ENCODE measurements at places on chromosomes 11 and 22.
A peak's percentile ranks its signal among the peaks of the same experiment; 100 is the strongest.

DNA sequence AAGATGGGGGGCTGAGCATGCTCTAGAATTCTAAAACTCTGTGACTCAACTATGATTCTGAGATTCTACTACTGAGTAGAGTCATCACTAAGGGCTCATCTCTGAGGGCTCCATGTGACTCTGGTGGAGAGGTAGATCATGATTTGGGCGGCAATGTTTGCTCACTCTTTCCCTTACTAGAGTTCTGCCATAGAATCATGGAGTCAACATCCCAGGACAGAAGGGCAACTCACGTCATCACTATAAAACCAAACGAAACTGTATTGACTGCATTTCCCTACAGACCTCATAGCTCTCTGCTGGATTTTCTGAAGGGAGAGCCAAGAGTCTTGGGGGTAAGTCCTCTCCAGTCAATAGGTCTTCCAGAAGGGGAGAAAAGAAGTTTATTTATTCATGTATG, at the start of gene MS4A14:
MS4A14 (plus strand) TSS at position 78 of the 400 bp plus-strand sequence; CDS start at position 198, 120 bp downstream.
- DNase-seq, result no peak

DNA sequence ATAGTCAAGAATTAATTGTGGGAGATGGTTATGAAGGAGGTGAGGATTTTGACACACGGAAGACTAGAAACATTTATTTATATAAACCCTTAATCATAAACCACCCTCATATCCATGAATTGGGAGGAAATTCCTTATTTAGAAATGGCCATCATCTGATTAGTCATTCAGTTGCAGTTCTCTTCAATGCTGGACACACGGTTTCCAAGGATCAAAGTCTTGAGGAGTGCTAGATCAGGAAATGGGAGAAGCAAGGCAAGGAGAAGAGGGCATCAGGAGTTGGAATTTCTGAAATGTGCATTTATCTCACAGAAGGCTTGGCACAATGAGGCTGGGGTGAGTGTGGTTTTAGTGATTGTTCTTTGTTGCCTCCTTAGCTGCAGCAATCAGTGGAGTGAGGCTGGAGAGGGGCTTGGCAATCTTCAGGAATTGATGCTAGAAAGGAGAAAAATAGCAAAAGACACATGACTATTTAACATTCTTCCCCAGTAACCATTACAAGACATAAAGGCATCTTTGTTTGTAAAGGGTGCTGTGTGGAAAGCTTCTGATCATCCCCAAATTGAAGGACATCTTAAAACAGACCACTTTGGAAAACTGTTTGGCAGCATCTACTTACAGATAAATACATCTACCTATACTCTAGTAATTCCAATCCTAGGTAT, 21.6 kb upstream of the GDPD4 start:
- DNase-seq, result no peak

DNA sequence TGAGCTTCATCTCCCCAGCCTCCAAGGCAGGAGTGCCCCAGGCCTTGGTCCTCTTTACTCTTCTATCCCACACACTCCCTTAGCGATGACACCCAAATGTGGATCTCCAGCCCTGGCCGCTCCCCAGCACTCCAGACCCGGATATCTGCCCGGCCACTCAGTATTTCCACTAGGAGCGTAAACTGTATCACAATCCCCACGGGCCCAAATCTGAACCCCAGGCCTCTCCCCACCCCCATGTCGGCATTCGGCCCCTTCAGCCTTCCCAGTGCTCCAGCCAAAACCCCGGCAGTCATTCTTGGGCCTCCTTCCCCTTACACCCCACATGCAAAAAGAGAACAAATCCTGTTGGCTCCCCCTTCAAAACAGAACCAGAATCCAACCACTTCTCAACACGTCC, 20.8 kb downstream of the WNT11 start:
- peak; percentile 42 for DNase-seq

GRCh38 chr11:119483881-119484371, 61.0 kb upstream of the THY1 start:
- peak; percentile 13 for DNase-seq

- no peak for DNase-seq
Measured at GRCh38 chr11:12871788-12872321, 137.3 kb upstream of the RASSF10 start.

- DNase-seq, result no peak
Measured at GRCh38 chr22:36901411-36902142, 11.9 kb upstream of the CSF2RB start.

- peak; percentile 12 for DNase-seq
Measured at GRCh38 chr11:1228101-1228821, 5.4 kb downstream of the MUC5B start.

DNA sequence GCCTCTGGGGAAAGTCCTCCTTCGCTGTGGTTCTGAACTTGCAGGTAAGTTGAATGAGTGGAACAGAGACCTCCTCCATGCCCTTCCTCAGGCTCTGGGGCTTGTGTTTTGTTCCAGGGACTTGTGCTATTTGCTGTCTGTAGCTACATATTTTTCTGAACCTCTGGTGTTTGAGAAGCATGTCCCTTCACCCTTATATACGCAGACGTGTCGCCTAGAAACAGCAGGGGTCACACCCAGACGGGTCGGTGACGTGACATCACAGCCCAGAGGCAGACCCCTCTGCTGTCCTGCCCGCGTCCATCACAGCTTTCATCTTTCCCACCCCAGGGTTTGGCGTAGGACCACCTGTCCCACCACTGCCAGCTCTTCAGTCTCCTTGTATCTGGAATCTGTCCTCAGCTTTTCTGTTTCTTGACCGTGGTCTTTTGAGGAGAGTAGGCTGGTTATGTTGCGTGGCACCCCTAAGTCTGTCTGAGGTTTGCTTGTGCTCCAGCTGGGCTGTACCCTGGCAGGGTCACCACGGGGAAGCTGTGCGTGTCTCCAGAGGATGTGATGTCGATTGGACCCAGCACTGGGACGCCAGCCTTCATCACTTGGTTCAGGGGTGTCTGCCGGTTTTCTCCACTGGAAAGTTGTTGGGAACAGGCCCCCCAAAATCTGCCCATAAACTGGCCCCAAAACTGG, 13.4 kb upstream of the MUC5B start:
- peak; percentile 4 for DNase-seq

DNA sequence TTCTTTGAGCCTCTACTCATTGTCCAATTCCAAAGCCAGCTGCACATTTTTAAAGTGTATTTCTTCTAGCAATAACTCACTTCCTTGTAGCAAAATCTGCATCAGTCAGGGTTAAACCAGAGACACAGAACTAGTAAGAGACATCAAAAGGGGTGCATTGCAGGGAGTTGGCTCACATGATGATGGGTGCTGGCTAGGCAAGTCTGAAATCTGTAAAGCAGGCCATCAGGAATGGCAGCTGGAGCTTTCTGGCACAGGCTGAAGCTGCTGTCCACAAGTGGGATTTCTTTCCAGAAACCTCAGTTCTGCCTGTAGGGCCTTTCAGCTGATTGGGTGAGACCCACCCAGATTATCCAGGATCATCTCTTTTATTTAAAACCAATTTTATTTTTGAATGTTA, 698.1 kb downstream of the NTM start:
- no peak for DNase-seq

DNA sequence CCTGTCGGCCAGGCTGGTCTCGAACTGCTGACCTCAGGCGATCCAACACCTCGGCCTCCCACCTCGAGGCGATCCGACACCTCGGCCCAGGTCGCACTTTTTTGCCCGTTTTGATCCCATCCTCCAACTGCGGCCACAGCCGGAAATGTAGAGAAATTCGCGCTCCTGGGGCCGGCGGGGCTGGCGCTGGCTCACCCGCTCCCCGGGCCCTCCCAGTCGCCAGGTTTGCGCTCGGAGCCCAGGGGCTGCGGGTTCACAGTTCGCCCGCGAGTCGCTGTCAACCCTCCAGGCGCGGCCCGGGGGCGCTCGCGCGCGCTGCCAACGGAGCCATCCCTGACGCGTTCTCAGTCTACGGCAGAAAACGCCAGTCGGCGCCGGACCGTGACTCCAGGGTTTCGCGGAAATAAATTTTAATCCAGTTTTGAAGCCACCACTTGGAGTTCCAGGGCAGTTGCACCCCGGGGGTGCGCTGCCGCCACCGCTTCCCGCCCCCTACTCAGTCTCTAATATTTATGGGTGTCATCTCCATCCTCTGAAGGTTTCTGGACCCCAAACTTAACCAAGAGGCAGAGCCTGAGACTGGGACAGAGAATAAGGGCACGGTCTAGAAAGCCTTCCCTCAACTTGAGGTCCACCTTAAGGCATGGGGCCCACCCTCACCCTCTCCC, 1.5 kb upstream of the KLHDC7B start:
- DNase-seq, result peak; percentile 77

GRCh38 chr22:32177221-32177765, 18.2 kb upstream of the C22orf42 start:
- no peak for DNase-seq

- DNase-seq, result no peak
Measured at GRCh38 chr11:120254788-120255518, 15.0 kb downstream of the POU2F3 start.

DNA sequence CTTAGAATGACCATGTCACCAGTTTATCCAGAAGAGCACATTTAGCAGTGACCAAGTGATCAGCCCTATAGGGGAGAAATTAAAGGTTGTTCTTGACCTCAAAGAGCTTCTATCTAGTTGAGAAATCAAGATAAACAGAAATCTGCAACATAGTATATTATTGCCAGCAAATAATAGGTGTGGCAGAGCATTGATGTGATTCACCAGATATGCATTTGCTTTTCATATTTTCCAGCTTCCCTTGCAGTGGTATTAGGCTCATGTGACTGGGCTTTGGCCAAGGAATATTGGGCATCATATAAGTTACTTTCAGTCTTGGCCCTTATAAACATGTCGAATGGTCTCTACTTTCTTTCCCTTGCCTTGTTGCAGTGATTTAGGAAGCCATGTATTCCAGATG, 34.5 kb downstream of the COMMD9 start:
- DNase-seq, result no peak

DNA sequence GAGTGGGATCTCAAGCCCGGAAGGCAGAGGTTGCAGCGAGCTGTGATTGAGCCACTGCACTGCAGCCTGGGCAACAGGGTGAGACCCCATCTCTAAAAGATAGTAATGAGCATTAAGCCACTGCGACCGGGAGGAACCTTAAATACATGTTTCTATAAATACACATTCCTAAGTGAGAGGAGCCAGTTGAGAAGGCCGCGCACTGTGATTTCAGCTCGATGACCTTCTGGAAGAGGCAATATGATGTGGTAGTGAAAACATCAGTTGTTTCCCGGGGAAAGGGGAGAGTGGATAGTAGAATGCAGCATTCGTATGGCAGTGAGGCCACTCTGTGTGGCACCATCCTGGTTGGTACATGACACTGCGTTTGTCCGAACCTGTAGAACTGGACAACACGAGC, 18.0 kb downstream of the PTDSS2 start:
- no peak for DNase-seq

GRCh38 chr11:98679673-98680072, 341.1 kb upstream of the CNTN5 start:
- no peak for DNase-seq

DNA sequence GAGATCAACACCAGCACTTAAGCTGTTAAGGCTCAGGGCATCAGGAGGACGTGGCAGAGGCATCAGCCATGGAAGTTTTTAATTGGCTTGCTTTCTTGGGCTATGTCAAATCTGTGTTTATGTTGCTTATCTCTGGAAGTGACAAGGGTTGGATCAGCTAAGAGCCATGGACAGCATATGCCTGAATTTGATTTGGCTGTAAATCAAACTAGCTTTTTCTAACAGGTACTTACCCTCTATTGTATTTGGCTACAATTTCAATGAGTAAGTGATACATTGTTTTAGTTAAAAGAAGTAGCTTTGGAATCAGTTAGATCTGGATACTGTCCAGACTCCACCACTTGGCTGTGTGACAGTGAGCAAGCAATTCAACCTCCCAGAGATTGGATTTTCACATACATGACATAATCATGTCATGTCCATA, 936.6 kb downstream of the OPCML start:
- no peak for DNase-seq

DNA sequence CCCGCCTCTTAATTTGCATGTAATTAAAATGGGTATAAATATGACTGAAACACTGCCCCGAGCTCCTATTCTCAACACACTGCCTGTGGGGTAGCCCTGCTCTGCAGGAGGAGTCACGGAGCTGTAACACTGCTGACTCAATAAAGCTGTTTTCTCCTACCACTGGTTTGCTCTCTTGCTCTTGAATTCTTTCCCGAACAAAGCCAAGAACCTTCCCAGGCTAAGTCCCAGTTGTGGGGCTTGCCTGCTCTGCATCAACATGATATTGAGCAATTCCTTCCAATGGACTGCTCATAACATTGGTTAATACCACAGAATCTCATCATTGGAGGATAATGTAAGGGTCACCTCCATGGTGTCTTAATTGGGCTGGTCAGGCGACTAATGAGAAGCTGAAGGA, 114.4 kb downstream of the FBXO7 start:
- no peak for DNase-seq

DNA sequence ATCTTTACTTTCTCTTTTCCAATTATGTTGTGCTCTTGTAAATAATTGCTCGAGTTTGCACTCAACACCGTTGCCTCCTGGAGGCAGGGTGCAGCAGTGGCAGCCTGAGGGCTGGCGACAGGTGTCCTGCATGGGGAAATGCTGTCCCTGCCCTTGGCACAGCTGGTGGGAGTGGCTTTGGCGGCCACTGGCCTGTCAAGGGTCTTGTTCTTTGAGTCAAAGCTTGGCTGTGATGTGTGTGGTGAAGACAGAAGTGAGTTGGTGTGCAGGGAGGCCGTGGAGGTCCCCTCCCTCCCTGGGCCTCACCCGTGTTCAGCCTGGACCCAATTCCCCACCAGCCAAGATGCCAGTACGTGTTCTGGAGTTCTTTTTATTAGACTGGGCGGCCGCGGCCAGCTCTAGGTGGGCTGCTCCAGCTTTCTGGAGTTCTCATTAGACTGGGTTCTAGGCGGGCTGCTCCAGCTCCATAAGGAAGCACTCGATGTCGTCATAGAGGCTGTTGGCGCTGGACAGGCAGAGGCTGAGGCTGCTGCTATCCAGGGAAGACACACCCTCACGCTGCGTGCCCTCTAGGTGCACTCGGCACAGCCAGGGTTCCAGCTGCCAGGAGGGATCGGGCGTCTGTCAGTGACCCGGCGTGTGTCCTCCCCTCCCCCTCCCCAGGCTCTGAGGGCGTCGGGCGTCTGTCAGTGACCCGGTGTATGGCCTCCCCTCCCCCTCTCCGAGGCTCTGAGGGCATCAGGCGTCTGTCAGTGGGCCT, 3.4 kb downstream of the IRF7 start:
- DNase-seq, result peak; percentile 75

DNA sequence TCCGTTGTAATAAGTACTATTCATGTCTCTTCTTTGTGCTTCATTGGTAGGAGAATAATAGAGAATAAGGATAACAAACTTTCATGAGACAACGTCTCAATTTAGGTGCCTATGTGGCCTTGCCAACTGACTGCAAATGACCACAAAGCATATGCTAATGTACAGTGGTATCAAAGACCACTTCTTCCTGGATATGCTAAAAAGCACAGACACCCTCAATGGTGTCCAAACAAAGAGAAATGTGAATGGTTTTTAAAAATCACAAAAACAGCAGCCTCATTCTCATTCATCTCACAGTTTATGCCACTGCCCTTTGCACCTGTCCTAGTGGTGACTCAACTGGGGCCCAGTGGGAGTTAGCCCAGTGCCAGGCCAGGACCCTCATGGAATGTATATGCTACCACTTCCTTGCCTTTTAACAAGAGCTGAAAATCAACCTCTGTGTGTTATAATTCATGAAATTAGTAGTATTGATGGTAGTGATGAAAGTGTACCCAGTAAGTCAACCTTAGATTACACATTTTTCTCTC, 65.2 kb upstream of the MTMR2 start:
- DNase-seq, result no peak

Measured in femur (tissue), 1 donor.